Uterus (tissue), 4 donors: ENCODE measurements at places on chromosomes 3 and 15.

DNA sequence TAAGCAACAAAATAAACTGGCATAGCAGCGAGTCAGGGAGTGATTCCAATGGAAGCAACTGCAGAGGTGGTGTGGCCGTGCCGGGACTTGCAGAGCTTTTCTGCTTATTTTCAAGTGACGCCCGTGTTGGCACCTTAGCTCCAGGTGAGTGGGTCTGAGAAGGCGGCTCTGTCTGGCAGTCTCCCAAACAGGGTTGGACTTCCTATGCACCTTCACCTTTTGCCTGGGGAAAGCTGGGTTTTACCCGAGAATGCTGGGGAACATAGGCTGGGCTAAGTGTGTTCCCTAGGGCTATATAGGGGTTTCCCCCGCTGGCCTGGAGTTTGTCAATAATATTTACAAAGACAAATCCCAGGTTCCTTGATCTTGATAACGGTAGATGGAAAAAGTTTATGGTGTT lies 179.9 kb upstream of the TBL1XR1 start:
- H3K4me3 ChIP-seq, result no peak overlapping the region
- H3K27me3 ChIP-seq, result no peaks in the 10 kb centered on the region
- no peak for DNase-seq
- no peaks in the 10 kb centered on the region for H3K4me1 ChIP-seq
- H3K36me3 ChIP-seq, result no peaks in the 10 kb centered on the region

GRCh38 chr15:85910834-85911233 lies 116.1 kb upstream of the KLHL25 start:
- no peak for DNase-seq
- no peak overlapping the region for H3K4me3 ChIP-seq
- H3K27me3 ChIP-seq, result no peaks in the 10 kb centered on the region
- H3K27ac ChIP-seq, result no peak overlapping the region
- no peaks in the 10 kb centered on the region for H3K4me1 ChIP-seq
- no peaks in the 10 kb centered on the region for H3K36me3 ChIP-seq

DNA sequence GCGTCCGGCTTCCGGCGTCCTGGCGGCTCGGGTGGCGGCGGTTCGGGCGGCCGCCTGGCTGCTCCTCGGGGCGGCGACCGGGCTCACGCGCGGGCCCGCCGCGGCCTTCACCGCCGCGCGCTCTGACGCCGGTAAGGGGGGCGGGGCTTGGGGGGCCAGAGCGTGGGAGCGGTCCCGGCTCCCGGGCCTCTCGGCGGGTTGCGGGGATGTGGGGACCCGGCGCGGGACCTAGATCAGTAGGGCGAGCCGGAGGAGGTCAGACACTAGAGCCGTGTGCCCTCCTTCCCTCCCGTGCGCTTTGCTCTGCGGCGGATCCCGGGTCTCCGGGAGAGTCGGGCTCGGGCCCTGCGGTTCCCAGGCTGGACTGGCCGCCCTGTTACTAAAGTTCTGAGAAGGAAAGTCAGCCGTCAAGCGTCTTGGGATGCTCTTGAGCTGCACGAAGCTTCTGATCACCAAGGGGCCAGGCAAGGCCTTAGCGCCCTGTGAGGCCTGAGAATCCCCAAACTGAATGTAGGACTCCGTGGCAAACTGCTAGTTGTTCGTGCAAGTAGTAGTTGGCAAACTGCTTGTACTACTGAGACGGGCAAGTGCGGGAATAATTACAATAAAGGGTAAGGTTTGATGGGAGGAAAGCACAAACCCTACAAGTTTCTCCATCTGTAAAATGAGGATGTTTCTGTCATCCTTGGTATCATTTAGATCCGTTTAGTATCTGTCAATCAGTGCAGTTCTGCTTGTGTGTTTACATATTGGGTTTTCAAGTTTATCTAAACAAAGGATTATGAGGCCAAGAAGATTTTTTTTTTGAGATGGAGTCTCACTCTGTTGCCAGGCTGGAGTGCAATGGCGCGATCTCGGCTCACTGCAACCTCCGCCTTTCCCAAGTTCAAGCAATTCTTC lies 587 bp downstream of the PIGX start:
- no peaks in the 10 kb centered on the region for H3K36me3 ChIP-seq
- H3K27me3 ChIP-seq, result no peaks in the 10 kb centered on the region
- H3K27ac ChIP-seq, result peak overlapping the region; percentile 86
- H3K4me1 ChIP-seq, result peaks cover 6% of the 10 kb centered on the region
- peak overlapping the region; percentile 94 for H3K4me3 ChIP-seq

- H3K4me1 ChIP-seq, result no peaks in the 10 kb centered on the region
- no peaks in the 10 kb centered on the region for H3K36me3 ChIP-seq
- H3K4me3 ChIP-seq, result no peak overlapping the region
- H3K27ac ChIP-seq, result no peak overlapping the region
- no peak for DNase-seq
These were observed 10.4 kb downstream of the GOLM2 start for GRCh38 chr15:44298878-44299277.

- H3K4me1 ChIP-seq, result no peaks in the 10 kb centered on the region
- H3K27ac ChIP-seq, result no peak overlapping the region
- no peak overlapping the region for H3K4me3 ChIP-seq
These were observed 32.2 kb downstream of the GRM2 start for GRCh38 chr3:51739110-51739509.

GRCh38 chr3:194686816-194687637 lies 1.3 kb downstream of the FAM43A start:
- no peaks in the 10 kb centered on the region for H3K36me3 ChIP-seq
- peaks cover 5% of the 10 kb centered on the region for H3K4me1 ChIP-seq
- no peaks in the 10 kb centered on the region for H3K27me3 ChIP-seq
- H3K27ac ChIP-seq, result peak overlapping the region; percentile 78

GRCh38 chr3:126495786-126496185 lies 20.1 kb upstream of the ZXDC start:
- no peaks in the 10 kb centered on the region for H3K4me1 ChIP-seq
- no peak overlapping the region for H3K27ac ChIP-seq
- DNase-seq, result no peak
- H3K27me3 ChIP-seq, result no peaks in the 10 kb centered on the region

DNA sequence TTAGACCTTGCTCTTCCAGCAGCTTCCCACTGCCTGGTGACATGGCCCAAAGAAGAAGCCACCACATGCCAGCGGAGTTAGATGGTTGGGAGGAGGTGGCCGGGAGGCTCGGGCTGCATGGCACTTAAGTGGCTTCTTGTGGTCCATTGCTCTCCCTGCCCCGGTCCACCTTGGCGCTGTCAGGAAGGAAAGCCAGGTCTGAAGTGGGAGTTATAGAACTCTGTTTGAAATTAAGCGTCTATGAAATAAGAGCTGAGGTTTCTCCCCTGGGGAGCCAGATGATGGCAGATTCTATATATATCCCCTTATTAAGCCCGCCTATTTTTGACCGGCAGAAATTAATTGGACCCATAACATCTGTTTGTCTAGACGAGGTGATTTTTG lies 61.2 kb downstream of the ITGA11 start:
- no peak for DNase-seq
- no peak overlapping the region for H3K4me3 ChIP-seq
- no peaks in the 10 kb centered on the region for H3K36me3 ChIP-seq
- peaks cover 14% of the 10 kb centered on the region for H3K4me1 ChIP-seq
- H3K27ac ChIP-seq, result peak overlapping the region; percentile 39

DNA sequence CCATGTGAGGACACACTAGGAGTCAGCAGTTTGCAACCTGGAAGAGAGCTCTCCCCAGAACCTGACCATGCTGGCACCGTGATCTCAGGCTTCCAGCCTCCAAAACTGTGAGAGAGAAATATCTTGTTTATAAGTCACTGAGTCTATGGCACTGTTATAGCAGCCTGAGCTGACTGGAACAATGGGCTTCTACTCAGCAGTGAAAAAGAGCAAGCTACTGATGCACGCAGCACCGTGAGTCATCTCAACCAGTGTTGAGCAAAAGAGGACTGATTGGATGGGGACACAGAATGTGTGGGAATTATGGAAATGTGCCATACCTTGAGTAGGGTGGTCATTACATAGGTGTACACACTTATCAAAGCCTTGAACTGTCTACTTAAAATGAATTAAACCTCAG lies 230.4 kb downstream of the PLCL2 start:
- no peak overlapping the region for H3K27ac ChIP-seq
- no peaks in the 10 kb centered on the region for H3K36me3 ChIP-seq
- no peak for DNase-seq
- H3K4me3 ChIP-seq, result no peak overlapping the region
- H3K4me1 ChIP-seq, result no peaks in the 10 kb centered on the region

GRCh38 chr3:173905381-173905780 lies 507.8 kb downstream of the NLGN1 start:
- no peak for DNase-seq
- H3K36me3 ChIP-seq, result no peaks in the 10 kb centered on the region
- H3K4me3 ChIP-seq, result no peak overlapping the region
- H3K4me1 ChIP-seq, result no peaks in the 10 kb centered on the region
- no peak overlapping the region for H3K27ac ChIP-seq
- no peaks in the 10 kb centered on the region for H3K27me3 ChIP-seq

- no peaks in the 10 kb centered on the region for H3K36me3 ChIP-seq
- H3K4me3 ChIP-seq, result no peak overlapping the region
- no peaks in the 10 kb centered on the region for H3K27me3 ChIP-seq
- no peaks in the 10 kb centered on the region for H3K4me1 ChIP-seq
- DNase-seq, result no peak
These were observed 50.2 kb downstream of the CDCP1 start for GRCh38 chr3:45095916-45096526.

GRCh38 chr15:57751177-57751800 lies 44.8 kb downstream of the POLR2M start:
- H3K4me3 ChIP-seq, result no peak overlapping the region
- no peaks in the 10 kb centered on the region for H3K4me1 ChIP-seq
- DNase-seq, result no peak
- H3K27me3 ChIP-seq, result no peaks in the 10 kb centered on the region

DNA sequence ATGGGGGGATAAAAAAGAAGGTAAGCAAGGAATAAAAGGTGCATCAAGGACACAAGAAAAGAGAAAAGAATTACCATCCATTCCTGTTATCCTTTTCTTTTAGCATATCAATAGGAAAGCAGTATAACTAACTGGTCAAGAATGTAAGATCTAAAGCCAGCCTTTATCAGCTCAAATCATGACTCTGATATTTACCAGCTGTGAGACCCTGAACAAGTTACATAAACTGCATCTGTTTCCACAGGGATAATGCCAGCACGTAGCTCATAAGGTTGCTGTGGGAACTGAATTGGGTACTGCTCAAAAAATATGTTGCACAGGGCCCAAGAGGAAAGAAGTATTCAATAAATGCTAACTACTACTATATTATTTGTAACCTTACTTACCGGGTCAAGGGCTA lies 1092.2 kb upstream of the CFAP20DC start:
- H3K27ac ChIP-seq, result no peak overlapping the region
- DNase-seq, result no peak
- no peak overlapping the region for H3K4me3 ChIP-seq
- no peaks in the 10 kb centered on the region for H3K36me3 ChIP-seq

DNA sequence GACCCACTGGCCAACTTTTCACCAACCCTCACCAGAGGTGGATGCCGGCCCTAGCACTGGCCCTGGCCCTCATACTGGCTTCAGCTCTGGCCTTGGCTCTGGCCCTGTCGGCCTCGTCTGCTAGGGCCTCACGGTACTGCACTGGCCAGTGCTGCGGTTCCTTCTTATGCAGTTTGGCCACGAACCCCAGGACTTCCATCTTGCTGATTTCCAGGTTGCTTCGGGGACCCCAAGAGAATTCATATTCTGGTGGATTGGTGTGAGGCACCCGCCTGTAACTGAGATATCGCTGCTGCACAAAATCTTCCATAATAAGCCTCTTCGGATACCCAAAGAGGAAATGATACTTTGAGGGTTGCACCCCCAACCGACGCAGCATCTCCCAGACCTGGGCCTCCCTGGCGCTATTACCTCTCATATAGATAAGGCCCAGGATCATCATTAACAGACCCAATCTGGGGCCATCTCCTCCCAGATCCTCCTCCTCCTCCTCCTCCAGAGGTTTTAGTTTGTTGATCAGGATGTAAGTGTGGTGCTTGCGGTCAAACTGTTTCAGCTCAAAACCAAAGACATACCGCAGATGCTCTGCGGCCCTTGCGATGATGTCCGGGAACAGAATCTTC lies 883 bp downstream of the MAGEF1 start:
- no peak for DNase-seq
- peak overlapping the region; percentile 94 for H3K27ac ChIP-seq
- H3K27me3 ChIP-seq, result no peaks in the 10 kb centered on the region

DNA sequence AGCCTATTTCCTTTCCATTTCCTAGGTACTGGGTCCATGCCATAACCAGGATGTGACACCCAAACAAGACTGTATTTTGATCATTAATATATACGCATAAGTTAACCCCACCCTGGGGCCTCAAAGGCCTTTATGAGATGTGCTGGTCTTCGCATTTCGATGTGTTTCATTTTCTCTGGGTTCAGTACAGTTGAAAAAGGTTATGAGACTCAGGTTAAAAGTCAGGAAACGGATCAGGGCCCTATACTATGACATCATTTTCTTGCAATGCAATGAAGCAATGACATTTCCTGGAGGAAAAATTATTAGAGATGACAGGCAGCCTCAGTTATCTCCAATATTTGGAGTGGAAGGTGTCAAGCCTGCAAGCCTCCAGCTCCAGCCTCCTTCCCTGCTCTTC lies 31.7 kb downstream of the TMEM212 start:
- no peaks in the 10 kb centered on the region for H3K36me3 ChIP-seq
- H3K27ac ChIP-seq, result peak overlapping the region; percentile 81
- H3K4me1 ChIP-seq, result peaks cover 10% of the 10 kb centered on the region
- no peak for DNase-seq
